Endothelial cell (in vitro differentiated cells): ENCODE measurements at places on chromosomes 11 and 22. TPM values are rescaled to one million over a fixed set of nuclear protein-coding genes. Genes with fewer than 3 reads are reported as not detected.

GRCh38 chr22:23849009-23850006 is 8.4 kb upstream of the SLC2A11 start:
- peak; percentile 98 for DNase-seq

The DPP3 gene
- total RNA-seq, result 41.3 TPM

The LAMTOR1 gene
- 105 TPM for total RNA-seq

DNA sequence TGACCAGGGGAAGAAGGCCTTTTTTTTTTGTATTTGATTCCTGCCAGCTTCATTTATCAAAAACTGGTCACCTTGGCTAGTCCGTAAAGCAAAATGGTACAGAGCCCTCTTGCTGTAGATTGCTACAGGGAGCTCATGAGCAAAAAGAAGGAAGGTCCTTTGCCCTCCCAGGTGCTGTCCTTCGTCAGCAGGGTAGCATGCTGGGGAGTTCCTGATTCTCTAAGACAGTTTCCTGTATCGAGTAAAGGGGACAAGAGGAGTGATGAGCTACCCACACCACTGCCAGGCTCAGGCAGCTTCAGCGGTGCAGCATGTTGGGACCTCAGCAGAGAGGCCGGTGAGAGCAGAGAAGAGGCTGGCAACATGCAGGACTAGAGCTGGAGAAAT is 67.8 kb upstream of the CSNK2A3 start:
- DNase-seq, result no peak

- no peak for DNase-seq
Observed at GRCh38 chr22:19043121-19044085, 78.8 kb downstream of the DGCR2 start.

DNA sequence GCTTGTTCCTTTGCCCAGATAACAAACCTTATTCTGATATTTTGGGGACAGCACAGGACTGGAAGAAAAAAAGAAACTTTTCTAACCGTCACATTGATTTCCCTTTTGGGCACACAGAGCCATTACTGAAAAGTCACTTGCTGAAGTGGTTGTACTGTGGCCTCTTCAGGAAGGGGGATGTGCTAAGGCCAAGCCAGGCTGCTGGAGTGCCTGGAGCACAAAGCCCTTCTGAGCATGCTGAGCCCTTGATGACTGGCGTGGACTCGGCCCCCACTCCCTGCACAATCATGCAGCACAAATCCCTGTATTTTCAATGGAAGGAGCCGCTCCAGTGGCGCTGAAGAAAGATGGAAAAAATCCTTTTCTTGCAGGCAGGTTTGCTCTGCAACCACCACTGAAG is 164.2 kb downstream of the NTM start:
- no peak for DNase-seq

- DNase-seq, result no peak
Observed at GRCh38 chr22:42248995-42249394, 21.5 kb downstream of the TCF20 start.

DNA sequence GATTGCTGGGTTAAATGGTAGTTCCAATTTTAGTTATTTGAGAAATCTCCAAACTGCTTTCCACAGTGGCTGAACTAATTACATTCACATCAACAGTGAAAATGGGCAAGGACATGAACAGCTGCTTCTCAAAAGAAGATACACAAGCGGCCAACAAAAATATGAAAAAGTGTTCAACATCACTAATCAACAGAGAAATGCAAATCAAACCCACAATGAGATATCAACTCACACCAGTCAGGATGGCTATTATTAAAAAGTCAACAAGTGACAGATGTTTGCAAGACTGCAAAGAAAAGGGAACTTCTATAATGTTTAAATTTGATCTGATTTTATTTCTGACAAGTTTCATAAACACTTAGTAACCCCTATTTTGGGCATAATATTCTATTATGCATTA is 537.5 kb downstream of the DLG2 start:
- DNase-seq, result no peak

- no peak for DNase-seq
Observed at GRCh38 chr11:126628790-126629621, 273.5 kb downstream of the ST3GAL4 start.

DNA sequence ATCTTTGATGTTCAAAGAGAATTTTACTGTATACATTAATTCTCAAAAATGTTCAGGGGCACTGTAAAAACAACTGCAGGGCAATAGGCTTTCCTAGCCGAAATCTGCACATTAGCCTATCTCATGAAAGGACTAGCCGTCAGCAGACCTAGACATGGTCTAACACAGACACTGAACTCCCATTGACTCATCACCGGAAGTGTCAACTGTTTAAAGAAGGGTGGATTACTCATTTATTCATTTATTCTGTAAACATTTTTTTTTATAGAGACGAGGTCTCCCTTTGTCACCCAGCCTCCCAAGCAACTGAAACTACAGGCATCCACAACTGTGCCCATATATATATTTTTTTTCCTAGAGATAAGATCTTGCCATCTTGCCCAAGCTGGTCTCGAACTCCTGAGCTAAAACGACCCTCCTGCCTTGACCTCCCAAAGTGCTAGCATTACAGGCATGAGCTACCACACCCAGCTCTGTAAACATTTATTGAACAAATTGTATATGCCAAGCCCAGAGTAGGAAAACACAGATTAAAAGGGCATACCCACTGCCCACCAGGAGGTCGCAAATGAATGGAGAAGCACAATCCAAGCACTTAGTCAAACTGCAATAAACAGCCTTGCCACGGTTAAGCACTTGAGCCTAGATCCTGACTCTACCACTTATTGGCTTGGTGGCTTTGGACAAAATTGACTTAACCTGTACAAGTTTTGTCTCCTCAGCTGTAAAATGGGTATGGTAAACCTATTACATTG is 26.6 kb downstream of the RAB30 start:
- no peak for DNase-seq
